ENCODE measurements at places on chromosomes 5 and 9. TPM values are rescaled to one million over a fixed set of nuclear protein-coding genes. Genes with fewer than 3 reads are reported as not detected.

The EIF4E1B gene
- total RNA-seq: not detected

GRCh38 chr5:125042261-125042890 lies 295.9 kb upstream of the ZNF608 start:
- no peak for DNase-seq

DNA sequence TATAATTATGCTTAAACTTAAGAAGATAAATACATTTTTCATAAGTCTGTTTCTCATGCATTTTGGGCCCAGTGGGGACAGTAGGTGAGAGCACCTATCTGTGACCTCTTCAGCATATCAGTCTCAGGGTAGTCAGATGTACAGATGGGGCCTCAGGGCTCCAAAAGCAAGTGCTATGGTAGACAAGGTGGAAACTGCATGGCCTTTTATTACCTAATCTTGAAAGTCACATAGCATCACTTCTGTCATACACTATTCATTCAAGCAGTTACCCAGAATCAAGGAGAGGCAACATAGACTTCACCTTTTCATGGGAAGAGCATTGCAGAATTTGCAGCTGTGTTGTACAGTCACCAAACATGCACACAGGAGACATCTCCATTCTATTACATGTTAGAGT lies 94.8 kb downstream of the SV2C start:
- no peak for DNase-seq

The SRD5A1 gene
- 9.4 TPM for total RNA-seq

The SPATA31C1 gene
- not detected for total RNA-seq

The C5orf63 gene
- 19.2 TPM for total RNA-seq

DNA sequence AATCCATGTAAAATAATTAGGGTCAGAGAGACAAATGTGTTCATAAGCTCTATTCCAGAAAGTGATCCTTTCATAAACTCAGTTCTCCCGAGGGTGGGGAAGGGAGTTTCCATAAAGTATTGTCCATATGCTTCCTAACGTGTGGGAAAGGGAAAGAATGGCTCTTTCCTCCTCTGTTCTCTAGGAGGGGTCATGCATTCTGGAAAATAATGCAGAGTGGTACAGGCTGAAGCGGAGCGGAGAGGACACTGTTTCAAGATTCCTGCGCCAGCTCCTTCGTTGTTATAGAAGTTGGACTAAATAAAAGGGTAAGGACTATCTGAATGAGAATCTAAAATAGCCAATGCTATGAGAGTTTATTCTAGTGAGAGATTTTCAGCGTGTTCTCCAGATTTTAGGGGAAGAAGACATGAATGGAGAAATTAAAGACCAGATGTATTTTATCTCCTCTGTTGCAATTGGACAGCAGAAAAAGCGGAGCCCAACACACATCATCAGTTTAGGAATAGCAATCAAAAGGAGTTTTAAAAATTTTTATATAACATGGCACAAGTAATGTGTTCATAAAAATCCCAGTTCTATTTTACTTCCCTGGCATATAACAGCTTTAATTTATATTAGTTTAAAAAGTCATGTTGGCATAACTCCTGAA lies 166.9 kb upstream of the MPDZ start:
- no peak for DNase-seq

The HAPLN1 gene
- not detected for total RNA-seq

GRCh38 chr9:30943446-30944224 lies 1440.8 kb upstream of the ACO1 start:
- DNase-seq: no peak

DNA sequence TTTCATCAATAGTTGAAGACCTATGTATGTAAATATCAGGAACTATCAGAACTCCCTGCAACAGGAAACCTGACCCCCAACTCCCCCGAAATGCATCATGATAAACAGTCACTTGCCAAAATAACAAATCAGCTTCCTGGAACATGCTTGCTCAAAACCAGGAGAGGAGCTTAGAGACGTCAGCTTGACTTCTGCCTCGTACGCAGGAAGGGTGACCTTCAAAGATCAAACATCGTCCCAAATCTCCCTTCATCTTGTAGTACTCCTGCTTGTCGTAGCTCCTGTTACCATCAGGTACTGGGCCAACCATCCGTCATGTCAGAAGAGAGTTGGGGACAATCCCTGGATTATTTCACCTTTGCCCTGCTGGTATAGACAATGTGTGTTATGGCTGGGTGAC lies 396.1 kb downstream of the GADD45G start:
- no peak for DNase-seq

- DNase-seq: no peak
These were observed 32.1 kb upstream of the HSD17B4 start for GRCh38 chr5:119420169-119420568.

The XPA gene
- total RNA-seq: 25.9 TPM

GRCh38 chr9:75372499-75373268 lies 284.4 kb downstream of the OSTF1 start:
- no peak for DNase-seq

GRCh38 chr5:137500615-137501225 lies 1.6 kb upstream of the SPOCK1 start:
- DNase-seq: no peak

The GRIA1 gene
- total RNA-seq: not detected

GRCh38 chr5:135182675-135183074 lies 148.6 kb upstream of the PITX1 start:
- DNase-seq: no peak

The ZFP2 gene
- 2.9 TPM for total RNA-seq

The NIM1K gene
- total RNA-seq: 0.74 TPM

- no peak for DNase-seq
These were observed 172.8 kb downstream of the NR3C1 start for GRCh38 chr5:143230676-143230996.

- DNase-seq: no peak
These were observed 3.9 kb downstream of the SPARC start for GRCh38 chr5:151682751-151683331.

The C5orf24 gene
- total RNA-seq: 41.7 TPM

DNA sequence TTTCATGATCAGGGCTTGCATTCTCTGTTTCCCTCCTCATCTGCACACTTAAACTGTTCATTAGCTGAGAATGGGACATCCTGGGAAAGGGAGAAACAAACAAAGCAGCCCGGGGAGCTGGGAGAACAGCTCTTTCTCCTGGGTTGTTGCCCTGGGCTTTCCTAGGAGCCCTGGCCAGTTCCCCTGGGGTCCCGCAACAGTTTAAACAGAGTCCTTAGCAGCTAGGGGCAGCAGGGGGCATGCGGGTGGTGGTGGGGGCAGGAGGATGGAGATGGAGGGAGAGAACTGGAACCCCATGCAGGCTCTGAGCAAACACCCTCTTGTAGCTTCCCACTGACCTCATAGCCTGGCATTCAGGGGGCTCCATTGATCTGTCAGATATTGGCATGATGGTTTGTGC lies 209.1 kb upstream of the TBCA start:
- DNase-seq: no peak

- peak; percentile 28 for DNase-seq
These were observed 23.4 kb downstream of the LCP2 start for GRCh38 chr5:170273968-170274710.

DNA sequence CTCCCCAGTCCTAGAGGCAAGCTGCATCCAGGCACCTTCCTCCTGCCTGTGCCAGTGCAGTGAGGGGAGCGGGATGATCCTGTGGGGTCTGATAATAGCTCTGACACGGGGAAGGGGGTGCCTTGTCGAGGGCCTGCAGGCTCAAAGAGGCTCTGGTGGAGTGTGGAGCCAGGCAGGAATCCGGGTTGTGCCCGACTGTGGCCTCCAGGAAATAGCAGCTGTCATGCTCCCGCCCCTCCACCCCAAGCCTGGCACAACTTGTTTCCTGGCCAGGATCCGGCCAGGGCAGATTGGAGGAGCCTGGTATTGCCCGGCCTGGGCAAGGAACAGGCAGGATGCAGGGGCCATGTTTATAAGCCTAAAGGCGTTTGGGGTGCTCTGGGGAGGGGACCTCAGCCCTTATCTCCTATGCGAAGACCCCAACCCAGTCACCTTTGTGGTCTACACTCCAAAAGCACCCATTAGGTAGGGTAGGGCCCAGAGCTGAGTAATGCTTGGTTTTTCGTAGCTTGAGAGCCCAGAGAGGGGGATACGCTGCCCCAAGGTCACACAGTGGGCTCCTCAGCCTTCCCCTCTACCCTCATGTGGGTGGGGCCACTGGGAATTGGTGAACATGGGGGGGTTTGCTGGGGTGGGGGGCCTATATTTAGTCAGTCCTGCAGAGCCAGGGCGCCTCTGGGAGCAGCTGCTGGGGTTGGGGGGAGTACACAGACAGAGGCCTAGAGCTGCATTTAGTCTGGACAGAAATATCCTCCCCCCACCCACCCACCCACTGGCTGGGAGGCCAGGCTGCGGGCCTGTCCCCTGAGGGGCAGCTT lies 12.2 kb downstream of the CXXC5 start:
- DNase-seq: no peak

The ITGA2 gene
- total RNA-seq: not detected

DNA sequence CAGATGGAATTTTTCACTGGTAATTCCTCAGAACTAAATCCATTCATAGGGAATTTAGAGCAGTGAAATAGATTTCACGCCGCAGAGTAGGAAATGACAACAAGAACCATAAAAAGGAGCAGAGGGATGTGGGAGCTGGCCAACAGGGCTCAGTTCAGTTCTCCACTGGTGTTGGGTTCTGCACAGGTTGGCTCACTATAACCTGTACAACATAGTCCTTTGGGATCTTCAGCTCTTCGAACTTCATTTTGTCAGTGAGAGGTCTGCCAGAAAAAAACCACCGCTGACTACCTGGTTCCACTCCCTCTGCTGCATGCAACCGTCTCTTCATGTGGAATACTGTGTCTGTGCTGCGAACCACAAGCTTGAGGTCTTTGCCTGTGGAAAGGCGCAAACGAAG lies 17.7 kb downstream of the EFCAB9 start:
- DNase-seq: no peak

The LCNL1 gene
- total RNA-seq: 0.44 TPM

All from naive thymus-derived CD8-positive, alpha-beta T cell (primary cell).